Pulmonary artery endothelial cell (primary cell): ENCODE measurements at places on chromosomes 1 and 21. TPM values are rescaled to one million over a fixed set of nuclear protein-coding genes. Genes with fewer than 3 reads are reported as not detected.

The SHISA4 gene
- total RNA-seq, result 10.1 and 10.4 TPM in 2 replicates

The S100A5 gene
- total RNA-seq, result not detected in 2 replicates

The KCND3 gene
- under 0.01 TPM in 2 replicates for total RNA-seq

The PRDX6 gene
- 183 and 239 TPM in 2 replicates for total RNA-seq

The IL19 gene
- not detected in 2 replicates for total RNA-seq

The LRP8 gene
- total RNA-seq, result 43.5 and 59.7 TPM in 2 replicates

The OLIG2 gene
- total RNA-seq, result not detected in 2 replicates

The USH2A gene
- total RNA-seq, result not detected in 2 replicates

The CKS1B gene
- total RNA-seq, result 78.0 and 143 TPM in 2 replicates

The MAP10 gene
- 1.1 TPM in 2 replicates for total RNA-seq

The OR11L1 gene
- total RNA-seq, result not detected in 2 replicates

The TCEA3 gene
- 0.40 and 1.1 TPM in 2 replicates for total RNA-seq

The PTP4A2 gene
- total RNA-seq, result 256 and 325 TPM in 2 replicates

The S100A9 gene
- total RNA-seq, result 0.13 and 0.95 TPM in 2 replicates

The LENEP gene
- 0.56 and 0.66 TPM in 2 replicates for total RNA-seq
